ENCODE measurements at places on chromosomes 4 and X.

GRCh38 chr4:138858419-138858818 is 157.2 kb upstream of the NOCT start:
- no peak for DNase-seq

DNA sequence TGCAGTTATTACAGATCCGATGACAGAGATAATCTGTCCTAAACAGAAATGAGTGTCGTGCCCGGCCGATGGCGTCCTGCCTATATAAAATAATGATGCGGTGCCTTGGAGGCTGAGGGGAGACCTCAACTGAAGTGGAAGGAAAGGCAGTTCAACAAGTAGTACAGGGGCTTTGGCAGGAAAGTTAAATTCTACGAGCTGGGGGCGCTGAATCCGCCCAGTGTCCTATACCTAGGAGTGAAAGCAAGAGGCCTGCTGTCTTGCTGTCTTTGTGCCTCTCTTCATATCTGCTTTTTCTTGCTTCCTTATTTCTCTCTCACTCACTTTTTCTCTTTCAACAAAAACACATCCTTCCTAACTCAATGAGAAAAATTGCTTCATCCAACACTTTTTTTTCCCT is 82.2 kb upstream of the PRPS2 start:
- no peak for DNase-seq

DNA sequence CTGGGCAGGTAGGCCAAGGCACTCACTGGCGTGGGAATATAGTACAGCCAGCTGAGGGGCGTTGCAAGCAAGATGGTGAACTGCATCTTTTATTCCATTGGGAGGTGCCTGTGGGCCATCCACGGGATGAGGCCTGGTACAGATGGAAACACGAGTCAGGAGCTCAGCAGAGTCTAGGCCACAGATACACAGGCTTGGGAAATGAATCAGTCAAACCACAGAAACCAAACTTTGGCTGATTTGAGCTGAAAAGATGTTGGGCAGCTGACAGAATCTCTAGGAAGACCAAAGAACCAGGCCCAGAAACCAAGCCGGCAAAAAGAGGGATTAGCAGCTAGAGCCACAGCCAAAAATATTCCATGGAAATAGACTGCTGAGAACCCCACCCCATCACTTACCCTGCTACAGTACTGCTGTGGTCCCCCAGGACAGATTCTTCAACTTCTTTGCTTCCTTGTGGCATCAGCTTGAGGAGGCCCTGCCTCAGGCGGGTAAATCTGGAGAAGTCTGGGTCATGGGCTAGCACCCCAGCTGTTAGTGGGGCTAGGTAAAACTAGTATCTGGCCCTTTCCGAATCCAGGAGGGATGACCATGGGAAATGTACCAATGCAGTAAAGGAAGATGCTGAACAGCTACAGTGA is 75.4 kb downstream of the TMEM131L start:
- no peak for DNase-seq

DNA sequence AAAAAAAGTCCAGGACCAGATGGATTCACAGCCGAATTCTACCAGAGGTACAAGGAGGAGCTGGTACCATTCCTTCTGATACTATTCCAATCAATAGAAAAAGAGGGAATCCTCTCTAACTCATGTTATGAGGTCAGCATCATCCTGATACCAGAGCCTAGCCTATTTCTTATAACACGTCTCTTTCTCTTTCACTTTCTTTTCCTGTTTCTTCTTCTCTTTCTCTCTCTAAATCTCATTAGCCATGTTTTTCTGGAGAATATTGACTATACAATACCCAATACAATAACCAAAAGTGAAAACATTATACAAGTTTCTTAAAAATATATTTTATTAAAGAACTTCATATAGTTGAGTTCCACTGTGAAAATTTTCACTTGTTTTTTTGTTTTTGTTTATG is 1154.9 kb upstream of the PCDH7 start:
- DNase-seq = no peak

- no peak for DNase-seq
Measured at GRCh38 chrX:153727123-153727931, 2.7 kb downstream of the ABCD1 start.

GRCh38 chrX:151167791-151168345 is 8.5 kb upstream of the GPR50 start:
- DNase-seq = no peak

DNA sequence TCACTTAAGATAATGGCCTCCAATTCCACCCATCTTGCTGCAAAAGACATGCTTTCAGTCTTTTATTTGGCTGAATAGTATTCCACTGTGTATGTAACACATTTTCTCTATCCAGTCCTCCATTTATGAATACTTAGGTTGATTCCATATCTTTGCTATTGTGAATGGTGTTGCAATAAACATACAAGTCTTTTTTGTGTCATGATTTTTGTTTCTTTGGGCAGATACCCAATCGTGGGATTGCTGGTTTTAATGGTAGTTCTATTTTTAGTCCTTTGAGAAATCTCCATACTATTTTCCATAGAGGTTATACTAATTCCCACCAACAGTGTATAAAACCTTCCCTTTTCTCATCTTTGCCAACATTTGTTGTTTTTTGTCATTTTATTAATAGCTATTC is 180.9 kb downstream of the SMIM20 start:
- DNase-seq = no peak

DNA sequence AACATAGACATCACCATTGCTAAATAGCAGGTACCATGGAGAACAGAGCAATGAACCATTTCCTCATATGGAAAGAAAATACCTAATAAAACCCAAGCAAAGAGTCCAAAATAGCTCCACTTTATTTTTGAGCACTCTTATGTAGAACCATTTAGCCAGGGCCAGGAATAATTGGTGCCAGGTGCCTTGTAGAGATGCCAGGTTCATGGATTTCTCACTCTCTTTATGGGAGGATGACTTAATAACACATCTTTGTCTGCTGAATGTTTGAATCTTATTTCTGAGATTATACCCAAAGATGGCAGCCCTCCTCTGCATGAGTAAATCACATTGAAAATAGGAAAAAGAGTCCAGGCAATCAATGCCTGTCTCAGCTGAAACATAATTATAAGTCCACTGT is 212.3 kb upstream of the SFRP2 start:
- no peak for DNase-seq

DNA sequence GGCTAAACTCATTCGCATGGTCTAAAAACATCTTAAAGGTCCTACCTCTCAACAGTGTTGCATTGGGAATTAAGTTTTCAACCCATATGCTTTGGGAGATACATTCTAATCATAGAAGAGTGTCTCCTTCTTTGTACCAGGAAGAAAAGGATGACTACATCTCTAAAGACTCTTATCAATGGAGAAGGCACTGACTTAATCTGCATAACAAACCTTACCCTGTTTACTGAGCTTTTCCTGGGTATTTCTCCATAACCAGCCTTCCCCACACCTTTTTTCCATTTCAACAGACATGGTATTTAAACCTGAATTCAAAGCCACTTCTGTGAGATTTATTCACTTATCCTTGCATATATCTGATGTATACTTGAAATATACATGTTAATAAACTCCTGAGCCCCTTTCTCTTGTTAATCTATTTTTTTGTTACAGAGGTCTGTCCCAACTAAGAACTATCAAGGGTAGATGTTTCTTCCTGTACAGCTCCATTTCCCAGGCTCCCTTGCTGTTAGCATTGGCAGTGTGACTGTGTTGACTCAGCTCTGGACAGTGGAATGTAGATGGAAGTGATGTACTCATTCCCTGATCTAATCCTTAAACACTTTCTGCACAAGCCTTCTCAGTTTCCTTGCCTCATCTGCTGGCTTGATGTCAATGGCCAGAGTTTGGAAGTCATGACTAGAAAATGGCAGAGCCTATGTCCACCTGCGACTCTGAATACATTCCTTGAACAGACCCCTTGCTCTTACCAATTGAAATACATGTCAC is 148.9 kb upstream of the CPEB2 start:
- DNase-seq = no peak

- DNase-seq = no peak
Measured at GRCh38 chr4:120317713-120318112, 251.1 kb upstream of the MAD2L1 start.

DNA sequence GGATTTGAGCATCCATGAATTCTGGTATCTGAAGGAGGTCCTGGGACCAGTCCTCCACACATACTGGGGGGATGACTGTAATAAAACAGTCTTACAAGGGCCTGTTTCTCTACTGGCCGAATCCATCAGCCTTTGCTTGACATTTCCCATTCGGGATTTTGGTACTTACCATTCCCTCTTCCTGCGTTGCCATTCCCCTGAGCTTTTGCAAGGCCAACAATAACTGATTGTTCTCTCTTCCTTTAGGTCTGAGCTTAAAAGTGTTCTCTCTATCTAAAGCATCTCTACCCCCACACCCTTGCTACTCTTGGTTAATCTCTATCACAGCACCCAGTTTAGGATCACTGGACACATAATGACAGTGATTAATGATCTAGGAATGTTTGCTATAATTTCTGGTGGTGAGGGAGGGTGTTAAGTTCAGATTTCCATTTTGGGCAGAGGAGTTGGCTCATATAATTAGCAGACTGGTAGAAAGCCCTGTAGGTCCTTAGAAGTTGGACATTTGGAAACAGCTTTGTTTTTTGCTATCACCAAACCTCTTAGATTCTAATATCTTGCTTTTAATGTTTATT is 29.4 kb downstream of the TMA16 start:
- DNase-seq = no peak

DNA sequence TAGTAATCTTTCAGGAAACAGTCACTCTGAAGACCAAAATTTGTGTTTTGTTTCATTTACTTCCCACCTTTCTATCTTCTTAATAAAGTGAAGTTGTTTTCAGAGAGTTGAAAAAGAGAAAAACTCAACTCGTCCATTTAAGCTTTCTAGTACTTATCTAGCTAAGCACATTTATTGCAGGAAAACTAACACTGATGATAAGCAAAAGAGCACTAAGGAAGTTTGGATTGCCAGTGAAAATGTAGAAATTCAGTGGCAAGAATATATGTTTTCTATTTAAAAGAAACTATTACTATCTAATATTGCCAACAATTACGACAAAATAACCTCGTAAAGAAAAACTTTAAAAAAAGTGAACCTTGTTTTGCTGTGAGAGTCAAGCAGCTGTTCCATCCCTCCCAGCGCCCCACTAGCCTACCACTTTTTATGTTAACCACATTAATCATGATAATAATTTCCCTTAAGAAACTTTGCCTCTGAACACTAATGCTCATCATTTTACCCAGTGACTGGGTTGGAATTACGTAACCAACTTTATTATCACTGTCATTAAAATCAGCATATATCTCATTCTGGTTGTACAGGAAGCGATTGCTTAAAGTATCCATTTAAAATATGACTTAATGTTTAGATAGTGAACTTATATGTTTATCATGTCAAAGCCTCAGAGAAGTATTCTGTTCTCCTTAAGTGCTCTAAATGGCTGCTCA is 24.8 kb downstream of the SPRY1 start:
- DNase-seq = no peak

- no peak for DNase-seq
Measured at GRCh38 chrX:138877746-138878145, 166.2 kb upstream of the FGF13 start.

GRCh38 chr4:128550060-128550459 is 259.4 kb upstream of the JADE1 start:
- no peak for DNase-seq

DNA sequence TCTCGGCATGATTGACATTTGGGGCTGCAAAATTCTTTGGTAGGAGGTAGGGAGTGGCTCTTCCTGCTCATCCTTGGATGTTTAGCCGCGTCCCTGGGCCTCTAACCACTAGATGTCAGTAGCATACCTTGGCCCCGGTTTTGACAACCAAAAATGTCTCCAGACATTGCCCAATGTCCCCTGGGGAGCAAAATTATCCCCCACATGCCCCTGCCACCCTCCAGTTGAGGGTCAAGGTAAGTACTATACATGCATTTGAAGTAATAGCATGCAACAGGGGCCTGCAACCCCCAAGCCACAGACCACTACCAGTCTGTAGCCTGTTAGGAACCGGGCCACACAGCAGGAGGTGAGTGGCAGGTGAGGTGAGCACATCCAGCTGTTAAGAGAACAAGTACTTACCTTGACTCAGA is 17.6 kb upstream of the KIAA1210 start:
- peak; percentile 45 for DNase-seq

DNA sequence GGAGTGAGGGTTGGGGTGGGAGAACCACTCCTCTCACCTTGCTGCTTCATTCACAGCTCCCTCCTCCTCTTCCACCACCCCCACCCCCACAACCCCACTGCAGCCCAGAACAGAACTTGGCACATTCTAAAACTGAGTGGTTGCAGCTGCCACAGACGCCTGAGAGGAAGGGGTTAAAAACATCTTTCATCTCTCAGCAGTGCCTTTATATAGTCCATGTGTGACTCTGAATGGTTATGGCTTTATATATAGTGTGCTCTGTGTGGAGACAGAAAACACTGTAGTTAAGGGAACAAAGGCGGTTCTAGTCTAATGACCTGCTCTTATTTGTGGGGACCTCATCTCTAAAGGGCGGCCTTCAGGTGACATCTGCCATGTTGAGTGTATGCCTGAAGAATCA is 144.8 kb downstream of the BCOR start:
- DNase-seq = no peak

Data from right forelimb (tissue), 1 donor.